ENCODE measurements at places on chromosomes 12 and 14.
A peak's percentile ranks its signal among the peaks of the same experiment; 100 is the strongest.

- no peak for DNase-seq
Observed at GRCh38 chr12:94152292-94153078, 4.1 kb downstream of the PLXNC1 start.

- no peak for DNase-seq
Observed at GRCh38 chr12:130615861-130616345, 100.2 kb downstream of the RIMBP2 start.

- no peak for DNase-seq
Observed at GRCh38 chr12:129615001-129615400, 288.8 kb downstream of the TMEM132D start.

DNA sequence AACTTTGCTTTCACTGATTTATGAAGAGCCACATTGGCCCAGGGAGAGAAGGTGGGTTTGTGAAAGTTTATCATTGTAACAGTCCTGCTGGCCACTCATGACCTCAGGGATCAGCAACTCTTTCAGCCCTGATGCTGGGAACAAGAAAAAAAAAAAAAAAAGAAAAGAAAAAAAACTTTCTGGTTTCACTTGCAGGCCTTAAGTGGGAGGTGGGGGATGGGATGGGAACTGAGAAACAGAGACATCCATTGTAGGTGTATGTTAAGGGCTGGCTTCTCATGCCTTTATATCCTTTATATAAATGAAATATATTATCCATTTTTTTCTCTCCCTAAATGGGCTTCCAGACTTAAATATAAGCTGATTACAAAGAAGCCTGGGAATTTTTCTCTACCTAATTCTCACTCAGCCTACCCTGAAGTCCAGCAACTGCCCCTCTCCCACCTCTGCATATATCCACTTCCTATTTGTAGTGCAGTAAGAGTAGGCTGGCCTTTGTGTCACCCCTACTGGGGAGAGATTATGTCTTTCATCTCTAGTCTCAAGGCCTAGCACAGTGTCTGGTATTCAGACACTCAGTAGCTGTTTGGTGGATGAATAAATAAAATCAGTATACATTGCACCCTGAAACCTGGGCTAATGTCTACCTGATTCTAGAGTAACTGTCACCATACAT is 187.1 kb downstream of the KICS2 start:
- DNase-seq = no peak

GRCh38 chr12:65859519-65859918 is 35.2 kb downstream of the HMGA2 start:
- DNase-seq = no peak

DNA sequence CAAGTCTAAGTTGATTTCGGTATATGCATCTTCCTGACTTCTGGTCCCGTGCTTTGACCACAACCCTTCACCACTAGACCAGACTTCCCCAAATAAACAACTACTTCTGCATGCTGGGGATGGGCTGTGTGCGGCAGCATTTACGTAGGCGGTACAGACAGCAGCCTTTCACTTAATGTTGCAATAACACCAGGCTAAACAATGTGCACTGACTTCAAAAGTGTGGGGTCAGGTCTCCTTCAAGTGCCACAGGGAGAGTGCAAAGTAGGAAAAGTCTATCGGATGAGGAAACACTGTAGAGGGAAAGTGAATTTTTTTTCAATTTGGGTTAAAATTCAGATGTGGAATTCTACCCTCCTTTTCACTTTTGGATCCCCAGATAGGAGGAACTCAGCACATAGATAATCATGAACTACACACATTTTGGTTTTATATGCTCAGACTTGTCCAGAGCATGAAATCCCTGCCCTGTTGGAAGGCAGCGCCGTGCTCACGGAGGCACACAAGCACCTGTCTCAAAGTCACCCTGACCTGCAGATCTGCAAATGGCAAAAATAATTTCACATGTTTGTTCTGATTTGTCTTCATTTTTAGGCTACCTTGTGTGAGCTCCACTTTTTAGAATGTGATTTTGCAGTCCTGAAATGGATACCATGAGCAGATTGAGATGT is 3.6 kb upstream of the FOS start:
- no peak for DNase-seq

DNA sequence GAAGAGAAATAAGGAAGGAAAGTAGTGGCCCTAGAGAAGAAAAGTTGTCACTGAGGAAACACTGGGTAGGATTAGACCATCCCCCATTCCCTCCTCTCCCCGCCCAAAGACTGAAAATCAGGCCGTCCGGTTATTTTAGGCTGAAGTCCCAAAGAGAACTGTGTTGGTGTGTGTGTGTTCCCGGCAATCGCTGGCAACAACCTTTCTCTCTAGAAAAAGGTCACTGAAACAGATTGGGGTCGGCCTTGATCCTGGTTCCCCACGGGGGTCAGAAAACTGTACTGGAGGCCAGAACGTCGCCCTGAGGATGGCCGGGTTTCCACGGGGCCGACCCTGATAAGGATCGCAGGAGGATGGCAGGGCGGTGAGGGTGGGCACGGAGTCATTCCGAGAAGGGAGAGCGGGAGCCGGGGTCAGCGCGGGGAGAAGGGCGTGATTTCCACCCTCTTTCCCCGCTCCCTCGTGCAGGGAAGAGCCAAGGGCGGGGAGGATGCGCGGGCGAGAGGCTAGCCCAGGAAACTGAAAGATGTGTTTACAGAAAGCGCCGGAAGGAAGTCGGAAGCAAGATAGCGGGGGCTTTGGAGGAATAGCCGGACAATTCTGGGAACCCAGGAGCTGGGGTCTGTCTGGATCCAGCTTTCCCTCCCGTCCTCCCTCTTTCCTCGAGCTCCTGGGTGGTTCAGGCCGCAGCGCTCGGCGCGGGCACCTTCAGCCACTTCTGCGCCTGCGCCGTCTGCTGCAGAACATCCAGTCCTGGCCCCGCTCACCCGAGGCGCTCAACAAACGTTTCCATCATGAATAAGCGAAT is 25.3 kb upstream of the SPTLC2 start:
- DNase-seq = no peak

DNA sequence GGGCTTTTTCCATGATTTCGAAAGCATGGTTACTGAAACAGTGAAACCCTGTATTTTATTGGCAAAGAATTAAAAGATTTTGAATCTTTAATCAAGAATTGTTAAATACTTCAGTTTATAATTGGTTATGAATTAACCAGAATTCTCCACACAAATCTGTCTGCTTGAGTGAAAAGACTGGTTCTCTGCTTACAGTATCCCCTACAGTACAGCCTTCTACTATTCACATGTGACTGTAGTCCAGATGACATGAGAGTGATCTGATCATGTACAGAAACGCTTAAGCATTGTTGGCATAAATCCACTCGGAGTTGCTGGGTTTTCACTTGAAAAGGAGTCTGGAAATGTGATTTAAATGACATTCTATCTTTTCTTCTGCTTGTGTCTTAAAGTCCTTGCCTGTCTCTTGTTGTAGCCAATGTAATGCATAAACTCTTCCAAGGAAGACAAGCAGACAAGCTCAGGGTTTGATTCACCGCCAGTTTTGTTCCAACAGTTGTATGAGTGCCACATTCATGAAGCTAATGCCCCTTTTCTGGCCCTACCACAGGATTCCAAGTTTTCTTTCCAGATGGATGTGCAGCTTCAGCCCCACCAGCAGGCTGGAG is 222.0 kb upstream of the LRIG3 start:
- DNase-seq = no peak

GRCh38 chr14:85947461-85948139 is 417.7 kb downstream of the FLRT2 start:
- DNase-seq = no peak

DNA sequence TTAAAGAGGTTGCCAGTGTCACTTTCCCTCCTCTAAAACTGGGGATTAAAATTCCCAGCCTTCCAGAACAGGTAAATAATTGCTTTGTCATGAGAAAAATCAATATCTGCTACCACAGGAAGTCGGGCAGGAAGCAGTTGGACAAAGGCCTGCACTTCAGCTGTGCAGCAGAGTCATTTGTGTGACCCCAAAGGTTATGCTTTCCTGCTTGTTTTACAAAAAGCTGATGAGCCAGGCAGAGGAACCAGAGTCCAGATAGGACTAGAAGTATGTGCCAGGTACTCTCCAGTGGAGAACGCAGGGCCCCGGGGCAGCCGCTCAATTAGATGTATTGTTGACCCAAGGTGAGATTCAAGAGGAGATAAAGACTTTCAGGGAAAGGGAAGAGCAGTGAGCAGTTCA is 117.1 kb upstream of the FRMD6 start:
- DNase-seq = peak; percentile 60

- DNase-seq = no peak
Observed at GRCh38 chr14:95548328-95548929, 13.6 kb downstream of the GLRX5 start.

GRCh38 chr14:53962953-53963319 is 6.3 kb upstream of the BMP4 start:
- no peak for DNase-seq

DNA sequence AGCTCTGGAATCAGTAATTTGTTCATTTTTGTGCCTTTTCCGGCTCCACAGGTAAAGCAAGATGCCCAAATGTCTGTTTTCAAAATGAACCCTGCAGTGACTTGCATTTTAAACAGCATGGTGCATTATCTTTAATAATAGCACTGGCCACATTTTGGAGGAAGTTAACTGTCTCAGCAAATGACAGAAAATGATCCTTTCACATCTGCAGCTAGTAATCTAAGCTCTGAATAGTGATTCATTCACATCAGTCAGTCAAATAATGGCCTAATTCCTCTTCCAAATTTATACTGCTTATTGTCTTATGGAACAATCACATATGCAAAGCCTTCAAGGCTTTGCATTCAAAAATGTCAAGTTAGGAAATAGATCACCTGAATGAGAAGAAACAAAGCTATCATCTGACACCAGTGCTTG is 75.6 kb downstream of the PPM1H start:
- DNase-seq = peak; percentile 27

- no peak for DNase-seq
Observed at GRCh38 chr12:79063258-79063657, 198.7 kb downstream of the SYT1 start.

Measured in COR-L47 (cell line).